CD4-positive, alpha-beta T cell treated with Interleukin-2 at 100 ng/mL for 4 hours (primary cell): ENCODE measurements at places on chromosomes 7 and 10.

GRCh38 chr7:49483142-49483541 lies 290.3 kb upstream of the VWC2 start:
- no peak for DNase-seq

DNA sequence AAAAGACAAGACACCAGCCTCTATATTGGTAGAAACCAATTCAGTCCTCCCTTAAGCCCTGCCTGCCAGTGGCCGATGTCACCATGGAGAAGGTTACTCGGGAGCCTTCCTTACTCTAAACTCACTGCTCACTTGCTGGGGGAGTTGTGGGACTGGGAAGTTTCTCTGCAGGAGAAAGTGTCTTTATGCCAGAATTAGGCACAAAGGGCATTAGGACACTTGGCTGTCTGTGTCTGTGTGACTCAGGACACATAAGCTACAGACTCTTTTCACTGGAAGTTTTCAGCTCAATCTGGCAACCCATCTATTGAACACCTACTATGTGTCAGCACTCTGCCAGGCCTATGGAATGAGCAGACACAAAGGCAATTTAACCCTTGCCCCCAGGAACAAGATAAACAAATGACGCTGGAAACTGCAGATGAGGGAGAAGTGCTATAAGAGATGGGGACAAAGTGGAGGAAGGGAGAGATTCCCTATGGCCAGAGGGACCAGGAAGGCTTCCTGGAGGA lies 49.5 kb upstream of the CACUL1 start:
- DNase-seq: no peak

GRCh38 chr10:3484306-3485056 lies 300.5 kb downstream of the KLF6 start:
- no peak for DNase-seq

DNA sequence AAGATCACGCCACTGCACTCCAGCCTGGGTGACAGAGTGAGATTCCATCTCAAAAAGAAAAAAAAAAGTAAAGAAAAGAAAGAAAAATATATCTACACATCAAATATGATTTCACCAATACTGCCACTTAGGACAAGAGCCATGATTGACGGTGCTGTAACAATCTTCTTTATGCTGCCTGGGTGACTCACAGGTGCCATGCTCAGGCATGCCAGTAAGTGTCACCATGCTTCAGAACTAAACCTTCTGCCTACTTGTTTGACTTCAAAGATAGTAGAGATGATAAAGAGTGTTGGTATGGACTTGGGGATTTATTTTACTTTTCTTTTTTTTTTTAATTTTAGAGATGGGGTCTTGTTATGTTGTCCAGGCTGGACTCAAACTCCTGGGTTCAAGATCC lies 33.6 kb upstream of the DNMBP start:
- no peak for DNase-seq

GRCh38 chr10:44725404-44725803 lies 185.7 kb upstream of the TMEM72 start:
- DNase-seq: no peak

DNA sequence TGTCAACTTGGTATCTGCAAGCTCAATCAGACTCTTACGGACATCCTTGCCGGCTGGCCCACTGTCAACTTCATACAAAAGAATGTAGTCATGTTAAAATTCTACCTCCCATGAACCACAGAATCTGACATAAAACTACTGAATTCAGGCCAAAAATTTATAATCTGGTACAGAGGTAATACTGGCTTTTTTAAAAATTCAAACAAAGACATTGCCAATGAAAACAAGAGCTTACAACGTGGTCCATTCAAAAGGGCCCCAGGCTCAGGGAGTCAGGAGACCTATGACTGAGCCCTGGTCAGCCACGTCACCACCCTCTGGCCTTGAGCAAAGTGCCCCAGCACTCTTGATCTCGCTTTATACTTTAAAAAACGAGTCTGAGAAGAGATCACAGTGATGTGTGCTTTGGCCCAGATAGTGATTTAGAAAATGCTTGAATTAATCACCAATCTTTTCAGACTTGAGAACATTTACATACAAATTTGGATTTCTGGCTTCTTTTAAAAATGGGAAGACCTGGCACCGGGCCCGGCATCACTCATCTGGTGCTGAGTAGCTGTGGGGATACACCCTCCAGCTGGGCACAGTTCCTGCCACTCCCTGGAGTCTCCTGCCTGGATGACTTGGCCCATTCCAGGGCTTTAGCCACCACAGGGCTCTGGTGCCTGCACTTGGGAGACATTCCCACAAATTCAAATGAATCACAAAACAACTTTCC lies 94.1 kb downstream of the PIP4K2A start:
- DNase-seq: no peak

GRCh38 chr7:4439444-4439843 lies 242.7 kb upstream of the FOXK1 start:
- no peak for DNase-seq

GRCh38 chr7:82175319-82175718 lies 268.3 kb downstream of the CACNA2D1 start:
- no peak for DNase-seq

DNA sequence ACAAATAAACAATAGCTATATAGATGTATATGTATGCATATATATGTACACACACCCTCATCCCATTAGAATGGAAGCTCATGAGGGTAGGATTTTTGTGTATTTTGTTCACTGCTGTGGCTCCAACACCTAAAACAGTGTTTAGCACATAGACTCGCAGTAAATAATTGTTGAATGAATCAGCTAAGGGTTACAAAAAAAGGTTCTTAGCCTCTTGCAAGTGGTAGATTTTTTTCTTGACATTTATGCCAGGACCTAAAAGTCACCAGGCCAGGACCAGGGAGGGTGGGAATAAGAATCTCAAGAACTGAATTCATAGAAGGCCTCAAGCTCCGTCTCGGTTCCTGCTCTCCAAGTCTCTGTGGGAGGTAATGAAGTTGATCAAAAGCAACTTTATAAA lies 82.5 kb upstream of the CAPZA2 start:
- DNase-seq: no peak
